ENCODE measurements at places on chromosomes 13 and 19.

- peak; percentile 98 for DNase-seq
These were observed at the start of gene KMT2B for GRCh38 chr19:35717665-35718344. TSS of gene KMT2B (plus strand) at chr19:35718003. CDS start at chr19:35718019, 16 bp downstream.

GRCh38 chr19:3389876-3390371, 23.5 kb downstream of the NFIC start:
- peak; percentile 37 for DNase-seq

GRCh38 chr13:93361703-93362102, 135.1 kb downstream of the GPC6 start:
- no peak for DNase-seq

- DNase-seq = peak; percentile 45
These were observed 476.7 kb downstream of the RFC3 start for GRCh38 chr13:34294483-34295129.

GRCh38 chr19:30046522-30046921, 104.5 kb downstream of the URI1 start:
- peak; percentile 72 for DNase-seq

DNA sequence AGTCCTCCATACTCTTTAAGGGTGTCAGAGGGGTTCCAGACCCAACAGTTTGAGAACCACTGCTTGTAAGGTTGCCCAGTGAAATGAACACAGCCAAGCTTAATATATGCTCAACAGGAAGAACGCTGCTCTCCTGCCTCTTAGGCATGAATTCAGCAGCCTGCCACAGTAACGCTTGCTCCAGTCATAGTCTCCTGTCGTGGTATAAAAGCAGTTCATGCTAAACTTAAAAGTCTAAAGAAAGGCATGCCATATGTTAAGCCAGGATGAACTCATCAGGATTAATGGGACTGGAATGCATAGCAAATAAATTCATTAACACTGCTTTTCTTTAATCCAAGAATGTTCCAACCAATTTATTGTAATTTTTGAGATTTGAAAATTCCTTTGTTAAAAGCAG, 38.7 kb downstream of the SLC7A1 start:
- DNase-seq = no peak

DNA sequence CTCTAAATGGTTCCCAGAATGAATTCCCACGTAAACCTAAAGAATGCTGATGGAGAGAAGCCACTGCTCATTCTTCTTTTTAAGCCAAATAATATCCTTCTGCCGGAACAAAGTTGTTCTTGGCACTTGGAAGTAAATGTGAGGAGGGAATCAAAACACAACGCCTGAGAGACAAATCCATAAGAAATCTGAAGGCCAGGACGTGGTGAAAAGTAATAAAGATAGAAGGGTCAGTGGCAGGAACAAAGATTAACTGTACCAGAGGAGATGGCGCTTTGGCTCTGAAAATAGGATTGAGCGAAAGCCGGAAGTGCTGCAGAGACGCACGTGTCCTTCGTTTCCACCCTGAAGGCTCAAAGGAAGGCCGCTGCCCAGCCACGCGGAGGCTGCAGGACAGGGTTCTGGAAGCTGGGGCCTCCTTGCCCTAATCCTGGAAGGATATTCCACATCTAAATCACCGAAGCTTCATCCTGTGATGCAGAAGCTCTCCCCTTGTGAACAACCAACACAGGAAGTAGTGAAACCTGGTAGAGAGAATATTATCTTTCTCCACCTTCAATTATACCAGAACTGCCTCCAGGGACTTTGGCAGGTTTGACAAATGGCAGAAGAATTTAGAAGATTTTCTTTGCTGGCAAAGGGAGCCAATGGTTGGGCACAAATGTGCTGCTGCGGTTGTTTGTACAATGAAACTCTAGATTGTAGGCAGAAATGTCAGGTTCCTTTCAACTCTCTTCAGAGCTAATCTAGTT, 214.6 kb upstream of the SERP2 start:
- DNase-seq = no peak

DNA sequence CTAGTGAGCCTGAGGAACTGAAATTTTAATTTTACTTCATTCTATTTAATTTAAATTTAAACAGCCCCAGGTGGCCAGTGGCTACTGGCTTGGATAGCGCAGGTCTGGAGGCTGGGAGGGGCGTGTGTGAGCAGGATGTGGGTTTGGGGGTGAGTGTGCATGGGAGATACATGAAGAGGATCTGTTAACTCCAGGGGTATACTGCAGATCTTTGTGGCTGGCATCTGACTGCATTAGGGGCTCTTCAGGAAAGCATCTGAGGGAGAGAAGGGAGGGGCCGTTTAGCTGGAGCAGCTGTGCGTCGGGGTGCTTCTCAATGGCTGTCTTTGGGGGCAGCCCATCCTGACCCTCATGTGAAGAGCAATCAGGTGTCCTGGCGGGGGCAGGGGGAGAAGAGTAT, 6.8 kb downstream of the SHANK1 start:
- DNase-seq = no peak

- DNase-seq = no peak
These were observed 42.4 kb upstream of the WDFY2 start for GRCh38 chr13:51541809-51542258.

DNA sequence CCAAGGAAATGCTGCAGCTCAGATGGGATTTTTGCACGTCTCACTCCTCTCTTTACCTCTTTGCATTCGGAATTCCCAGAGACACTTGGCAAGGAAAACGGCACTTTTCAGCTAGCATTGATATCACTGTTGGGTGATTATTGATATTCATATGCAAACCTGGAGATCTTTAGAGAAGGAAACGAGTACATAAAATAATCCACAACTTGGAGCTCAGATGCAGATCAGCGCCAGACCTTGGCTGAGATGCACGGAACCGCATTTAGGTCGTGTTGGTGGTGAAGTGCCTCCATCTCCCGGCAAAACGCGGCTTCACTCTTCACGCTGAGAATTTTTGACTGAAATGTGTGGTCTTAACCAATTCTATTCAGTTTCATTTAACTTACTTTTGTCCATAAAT, 77.2 kb upstream of the ARHGEF7 start:
- no peak for DNase-seq

DNA sequence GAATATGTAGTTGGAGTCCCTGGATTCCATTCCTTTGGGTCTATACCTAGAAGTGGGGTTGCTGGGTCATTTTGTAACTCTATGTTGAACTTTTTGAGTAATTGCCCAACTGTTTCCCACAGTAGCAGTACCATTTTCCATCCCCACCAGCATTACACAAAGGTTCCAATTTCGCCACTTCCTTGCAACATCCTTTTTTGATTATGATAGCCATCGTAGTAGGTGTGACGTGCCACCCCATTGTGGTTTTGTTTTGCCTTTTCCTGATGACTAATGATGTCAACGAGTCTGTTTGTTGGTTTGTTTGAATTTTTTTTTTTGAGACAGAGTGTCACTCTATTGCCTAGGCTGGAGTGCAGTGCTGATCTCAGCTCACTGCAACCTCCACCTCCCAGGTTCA, 3.3 kb upstream of the PEX11G start:
- DNase-seq = no peak

DNA sequence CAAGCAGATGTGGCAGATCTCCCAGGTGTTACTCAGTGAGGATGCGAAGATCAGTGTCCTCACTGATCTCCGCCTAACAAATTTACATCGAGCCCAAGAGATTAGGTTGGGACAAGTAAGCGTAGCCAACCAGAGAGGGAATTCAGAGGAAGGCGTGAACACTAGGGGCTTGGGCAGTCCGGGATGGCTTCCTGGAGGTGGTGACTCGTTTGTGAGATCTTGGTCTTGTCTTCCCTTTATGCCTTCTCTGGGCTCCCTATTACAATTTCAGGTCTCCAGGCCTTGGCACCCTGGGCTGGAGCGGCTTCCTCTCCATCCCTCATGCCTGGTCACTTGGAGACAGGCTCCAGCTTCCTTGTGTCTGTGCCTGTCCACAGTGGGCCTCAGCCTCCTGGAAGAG, 6.2 kb downstream of the SF3A2 start:
- DNase-seq = no peak

- no peak for DNase-seq
These were observed 7.1 kb downstream of the AKAP11 start for GRCh38 chr13:42279080-42279479.

DNA sequence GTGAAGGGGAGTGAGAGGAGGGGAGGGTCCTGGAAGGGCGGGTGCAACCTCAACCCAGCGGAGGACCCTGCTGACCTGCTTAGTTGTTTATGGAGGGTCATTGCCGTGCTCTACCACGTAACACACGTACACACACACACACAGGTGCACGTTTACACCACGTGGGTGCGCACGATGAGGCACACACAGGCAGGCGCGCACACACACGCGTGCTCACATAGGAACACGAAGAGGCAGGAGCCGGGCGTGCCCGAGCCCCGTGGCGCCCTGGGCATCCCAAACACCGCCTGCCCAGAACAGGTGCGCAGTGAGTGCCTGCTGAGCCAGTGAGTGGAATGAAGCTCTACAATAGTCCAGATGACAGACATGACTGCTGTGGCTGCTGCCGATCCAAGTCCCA, 11.2 kb upstream of the MADCAM1 start:
- no peak for DNase-seq

DNA sequence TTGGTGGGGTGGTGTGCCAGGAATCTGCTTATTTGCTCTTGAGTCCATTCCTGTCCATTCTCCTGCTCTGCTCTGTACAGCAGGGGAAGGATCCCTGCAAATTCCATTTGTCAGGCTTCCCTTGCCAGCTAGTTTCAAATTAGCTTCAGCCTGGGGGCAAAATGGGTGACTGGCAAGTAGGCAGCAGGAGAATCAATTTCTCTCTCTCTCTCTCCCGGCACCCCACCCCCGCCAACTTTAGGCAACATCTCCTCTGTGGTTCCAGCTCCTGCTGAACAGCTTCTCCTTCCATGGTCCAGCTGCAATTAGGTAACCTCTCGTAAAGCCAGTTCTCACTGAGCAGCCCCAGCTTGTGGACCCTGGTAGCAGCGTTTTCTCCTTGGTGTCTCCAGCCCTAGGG, 6.7 kb upstream of the MYCBP2 start:
- no peak for DNase-seq

- no peak for DNase-seq
These were observed 167.4 kb downstream of the SLITRK6 start for GRCh38 chr13:85631801-85632200.

DNA sequence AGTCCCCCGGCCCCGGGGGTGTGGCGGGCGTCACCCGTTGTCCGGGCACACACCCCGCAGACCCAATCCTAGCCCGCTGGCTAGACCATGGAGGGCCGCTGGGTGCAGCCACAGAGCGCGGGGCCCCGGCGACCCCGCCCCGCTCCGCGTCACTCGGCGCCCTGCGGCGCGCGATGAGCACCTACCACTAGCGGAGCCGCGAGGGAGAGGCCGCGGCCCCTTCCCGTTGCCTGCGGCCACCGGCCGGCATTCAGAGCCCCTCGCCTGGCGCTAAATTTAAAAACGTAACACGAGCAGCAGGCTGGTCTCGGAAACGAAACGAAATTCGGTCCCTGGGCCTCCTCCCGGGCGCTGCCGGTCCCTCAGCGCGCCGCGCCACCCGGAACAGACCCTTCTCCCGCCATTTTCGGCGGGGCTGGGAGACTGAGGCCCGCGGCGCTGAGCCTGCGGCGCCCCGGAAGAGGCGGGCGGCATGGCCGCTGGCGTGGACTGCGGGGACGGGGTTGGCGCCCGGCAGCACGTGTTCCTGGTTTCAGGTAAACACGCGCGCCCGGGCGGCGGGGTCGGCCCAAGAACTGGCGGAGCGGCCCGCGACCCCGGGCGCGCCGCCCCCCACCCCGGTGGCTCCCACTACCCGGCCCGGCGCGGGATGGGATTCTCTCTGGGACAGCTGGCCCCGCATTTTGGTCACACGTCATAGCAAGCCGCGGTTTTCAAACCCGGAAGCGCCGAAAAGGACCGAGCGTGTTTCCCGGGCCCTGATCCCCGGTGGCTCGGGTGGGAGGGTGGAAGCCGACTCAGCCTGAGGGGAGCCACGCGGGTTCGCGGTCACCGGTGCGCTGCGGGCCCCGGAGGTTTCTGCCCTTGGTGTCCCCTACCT, at the start of gene RNASEH2B:
RNASEH2B (plus strand) TSS at position 187 of the 880 bp plus-strand sequence; CDS start at position 473, 286 bp downstream.
- DNase-seq = peak; percentile 68

- no peak for DNase-seq
These were observed 14.5 kb downstream of the KLK4 start for GRCh38 chr19:50896591-50897190.

DNA sequence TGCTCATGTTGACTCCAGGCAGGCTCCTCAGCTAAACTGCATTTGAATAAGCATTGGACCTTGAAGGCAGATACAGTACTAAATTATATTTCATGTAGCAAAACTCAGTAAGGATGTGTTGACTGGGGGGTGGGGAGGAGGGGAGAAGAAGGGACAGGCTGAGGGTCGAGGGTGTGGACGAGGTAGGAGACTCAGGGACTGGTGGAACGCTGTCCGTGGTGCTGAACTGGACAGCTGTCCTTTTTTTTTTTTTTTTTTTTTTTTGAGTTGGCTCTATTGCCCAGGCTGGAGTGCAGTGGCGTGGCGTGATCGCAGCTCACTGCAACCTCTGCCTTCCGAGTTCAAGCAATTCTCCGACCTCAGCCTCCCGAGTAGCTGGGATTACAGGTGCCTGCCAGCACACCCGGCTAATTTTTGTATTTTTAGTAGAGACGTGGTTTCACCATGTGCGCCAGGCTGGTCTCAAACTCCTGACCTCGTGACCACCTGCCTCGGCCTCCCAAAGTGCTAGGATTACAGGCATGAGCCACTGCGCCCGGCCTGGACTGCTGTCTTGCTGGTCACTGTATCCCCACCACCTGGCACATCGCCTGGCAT, 33.2 kb upstream of the CASP14 start:
- DNase-seq = no peak

DNA sequence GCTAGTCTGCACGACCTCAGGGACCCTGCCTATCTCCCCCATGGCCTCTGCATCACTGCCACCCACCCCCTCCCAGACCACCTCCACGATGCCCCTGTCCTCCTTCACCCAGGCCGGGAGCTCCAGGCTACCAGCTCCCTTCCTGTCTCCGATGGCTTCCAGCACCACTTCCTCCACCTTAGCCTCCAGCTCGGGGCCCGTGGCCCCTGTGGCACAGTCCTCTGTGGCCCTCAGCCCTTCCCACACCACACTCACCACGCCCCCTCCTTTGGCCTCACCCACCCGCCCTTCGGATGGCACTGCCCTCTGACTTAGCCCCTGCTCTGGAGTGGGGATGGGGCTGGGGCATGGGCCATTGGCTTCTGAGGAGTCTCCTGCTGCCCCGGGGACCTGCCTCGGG, 7.2 kb downstream of the PALM3 start:
- no peak for DNase-seq

GRCh38 chr13:78198821-78199220, 280.2 kb upstream of the EDNRB start:
- DNase-seq = no peak

DNA sequence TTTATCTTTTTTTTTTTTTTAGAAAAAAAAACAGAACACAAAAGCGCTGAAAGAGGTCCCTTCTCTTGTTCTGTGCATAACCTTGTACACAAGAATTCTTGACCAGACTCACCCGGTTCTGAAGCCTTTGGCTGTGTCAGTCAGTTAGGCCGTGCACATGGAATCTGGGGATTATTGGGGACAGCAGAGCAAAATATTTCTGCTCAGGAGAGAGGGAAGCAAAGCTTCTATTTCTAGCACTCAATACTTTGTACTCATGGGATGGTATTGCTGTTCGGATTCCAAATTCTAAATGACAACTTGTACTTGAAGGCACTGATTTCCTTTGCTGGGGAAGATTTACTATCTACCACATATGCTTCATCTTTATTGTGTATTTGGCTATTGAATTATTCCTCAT, 272.7 kb downstream of the NHLRC3 start:
- no peak for DNase-seq

GRCh38 chr19:38892841-38893240, 6.6 kb downstream of the SIRT2 start:
- no peak for DNase-seq

All from astrocyte of the spinal cord (primary cell).